Forelimb muscle (tissue), 1 donor: ENCODE measurements at places on chromosomes 7 and 10.

DNA sequence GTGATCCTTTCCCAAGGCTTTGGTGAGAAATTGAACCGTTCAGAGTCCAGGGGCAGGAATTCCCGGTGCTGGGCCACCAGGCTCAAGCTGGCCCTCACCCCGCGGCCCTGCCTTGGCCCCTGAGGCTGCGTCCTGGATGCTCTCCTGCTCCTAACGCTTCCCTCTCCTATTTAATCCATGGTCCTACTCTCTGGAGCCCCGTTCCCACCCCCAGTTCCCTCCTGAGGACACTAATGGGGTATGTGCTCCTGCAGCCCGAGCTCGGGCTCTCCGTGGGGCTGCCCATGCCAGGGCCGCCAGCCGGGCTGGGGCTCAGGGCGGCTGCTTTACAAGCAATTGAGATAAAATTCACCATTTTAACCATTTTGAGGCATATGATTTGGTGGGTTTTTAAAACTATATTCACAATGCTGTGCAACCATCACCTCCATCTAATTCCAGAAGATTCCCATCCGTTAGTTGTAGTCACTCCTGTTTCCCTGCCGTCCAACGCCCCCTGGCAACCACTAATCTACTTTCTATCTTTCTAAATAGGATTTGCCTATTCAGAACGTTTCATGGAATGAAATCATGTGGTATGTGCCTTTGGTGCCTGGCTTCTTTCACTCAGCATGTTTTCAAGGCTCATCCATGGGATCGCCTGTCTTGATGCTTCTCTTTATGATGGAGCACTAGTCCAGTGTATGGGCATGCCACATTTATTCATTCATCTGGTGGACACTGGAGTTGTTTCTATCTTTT is 33.0 kb downstream of the ADAMTS14 start:
- no peak for DNase-seq

- no peak for DNase-seq
Observed at GRCh38 chr10:121610798-121611323, 12.6 kb upstream of the FGFR2 start.

DNA sequence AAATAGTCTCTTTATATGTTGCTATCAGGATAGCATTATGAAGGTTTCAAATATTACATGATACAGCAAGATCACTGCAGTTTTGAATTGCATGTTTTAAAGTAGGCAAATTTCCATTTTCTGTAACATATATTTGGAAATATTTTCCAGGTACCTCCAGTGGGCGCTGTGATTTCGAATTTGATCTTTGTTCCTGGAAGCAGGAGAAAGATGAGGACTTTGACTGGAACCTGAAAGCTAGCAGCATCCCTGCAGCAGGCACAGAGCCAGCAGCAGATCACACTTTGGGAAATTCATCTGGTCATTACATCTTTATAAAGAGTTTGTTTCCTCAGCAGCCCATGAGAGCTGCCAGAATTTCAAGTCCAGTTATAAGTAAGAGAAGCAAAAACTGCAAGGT is 299.0 kb downstream of the MALRD1 start:
- peak; percentile 6 for DNase-seq

- no peak for DNase-seq
Observed at GRCh38 chr7:90736968-90737939, 141.1 kb downstream of the CDK14 start.

GRCh38 chr10:103960103-103960502 is 6.8 kb upstream of the SLK start:
- DNase-seq, result no peak

- DNase-seq, result no peak
Observed at GRCh38 chr10:78909221-78909620, 159.5 kb upstream of the ZMIZ1 start.

DNA sequence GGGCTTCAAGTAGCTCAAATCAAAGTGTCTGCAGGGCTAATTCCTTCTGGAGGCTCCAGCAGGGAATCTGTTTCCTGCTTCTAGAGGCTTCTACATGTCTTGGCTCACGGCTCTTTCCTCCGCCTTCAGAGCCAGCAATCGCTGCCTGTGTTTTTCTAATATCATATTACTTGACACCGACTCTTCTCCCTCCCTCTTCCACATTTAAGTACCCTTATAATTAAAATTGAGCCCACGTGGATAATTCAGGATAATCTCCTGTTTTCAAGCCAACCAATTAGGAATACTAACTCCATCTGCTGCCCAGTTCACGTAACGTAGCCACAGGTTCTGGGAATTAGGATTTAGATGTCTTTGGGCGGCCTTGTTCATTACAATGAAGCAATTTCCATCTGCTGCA is 372.2 kb downstream of the DPP6 start:
- no peak for DNase-seq

DNA sequence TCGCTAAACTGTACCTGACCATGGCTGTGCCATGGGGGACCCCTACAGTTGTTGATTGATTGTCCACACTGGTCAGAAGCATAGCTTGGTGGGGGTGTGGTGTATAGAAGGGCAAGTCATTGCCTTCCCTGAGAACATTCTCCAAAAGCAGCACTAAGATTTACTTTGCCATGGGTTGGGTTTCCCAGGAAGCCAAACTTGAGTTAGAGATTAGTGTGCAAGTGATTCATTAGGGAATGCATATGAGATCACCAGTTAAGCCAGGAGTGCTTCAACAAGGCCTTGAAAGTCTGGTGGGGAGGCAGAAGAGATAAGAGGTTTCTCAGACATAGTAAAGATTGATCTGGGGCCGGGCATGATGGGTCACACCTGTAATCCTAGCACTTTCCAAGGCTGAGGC is 21.4 kb upstream of the TPST1 start:
- no peak for DNase-seq

DNA sequence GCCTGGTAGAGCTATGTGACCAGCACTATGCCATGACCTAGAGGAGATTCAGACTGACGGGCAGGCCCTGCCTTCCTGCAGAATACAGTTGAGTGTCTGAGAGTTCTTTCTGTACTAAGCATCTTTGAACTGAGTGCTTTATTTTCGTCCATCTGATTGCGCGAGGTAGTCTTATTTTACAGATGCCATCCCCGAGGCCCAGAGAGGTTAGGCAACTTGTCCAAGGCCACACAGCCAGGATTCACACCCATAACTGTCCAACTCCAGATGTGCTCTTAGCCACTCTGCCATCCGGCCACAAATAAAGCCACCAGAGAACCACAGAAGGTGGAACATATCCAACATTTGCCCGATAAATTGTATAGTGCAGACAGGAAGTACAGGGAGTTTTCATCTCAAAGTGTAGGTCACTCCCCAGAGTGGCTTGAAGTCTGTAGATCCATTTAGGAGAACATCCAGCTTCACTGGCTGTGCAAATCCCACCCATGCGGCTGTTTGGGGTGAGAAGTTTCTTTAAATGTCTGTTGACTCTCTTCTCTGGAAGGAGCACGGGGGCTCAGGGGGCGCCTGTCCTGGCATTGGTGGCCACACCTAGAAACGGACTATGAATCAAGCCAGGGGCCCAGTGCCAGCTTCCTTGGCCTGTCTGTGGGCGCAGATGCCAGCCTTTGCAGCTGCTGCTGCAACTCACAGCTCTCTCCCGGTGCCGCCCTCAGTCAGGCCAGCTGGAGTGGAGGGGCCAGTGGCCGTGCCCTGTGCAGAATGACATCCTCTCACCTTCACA is 11.1 kb downstream of the CHST3 start:
- no peak for DNase-seq

DNA sequence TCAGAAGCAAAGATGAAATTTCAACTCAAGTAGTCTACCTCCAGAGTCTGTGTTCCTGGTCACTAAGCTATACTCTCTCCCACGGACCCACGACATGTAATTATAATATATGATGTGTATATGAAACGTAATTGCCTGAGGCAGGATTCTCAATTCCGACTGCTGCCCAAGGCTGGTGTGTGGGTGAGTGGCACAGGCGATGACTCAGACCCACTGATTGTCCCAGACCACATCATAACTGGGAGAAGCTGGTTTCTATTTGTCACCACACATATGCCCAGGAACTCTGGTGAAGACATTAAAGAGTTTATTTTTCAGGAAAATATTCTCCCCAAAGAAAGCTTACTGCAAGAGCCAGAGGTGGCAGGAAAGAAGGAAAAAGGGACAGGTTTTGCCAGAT is 219.3 kb downstream of the JAZF1 start:
- no peak for DNase-seq

- no peak for DNase-seq
Observed at GRCh38 chr10:71331736-71332135, 12.7 kb downstream of the SLC29A3 start.

- DNase-seq, result no peak
Observed at GRCh38 chr7:87107949-87108776, 44.1 kb upstream of the DMTF1 start.

GRCh38 chr10:59384761-59385160 is 22.4 kb upstream of the FAM13C start:
- DNase-seq, result no peak
